ENCODE measurements at places on chromosomes 3 and 15.

- DNase-seq, result no peak
Observed at GRCh38 chr3:145522893-145523651, 637.9 kb downstream of the PLOD2 start.

GRCh38 chr3:186241910-186242821, 119.9 kb downstream of the DGKG start:
- DNase-seq, result peak; percentile 45

DNA sequence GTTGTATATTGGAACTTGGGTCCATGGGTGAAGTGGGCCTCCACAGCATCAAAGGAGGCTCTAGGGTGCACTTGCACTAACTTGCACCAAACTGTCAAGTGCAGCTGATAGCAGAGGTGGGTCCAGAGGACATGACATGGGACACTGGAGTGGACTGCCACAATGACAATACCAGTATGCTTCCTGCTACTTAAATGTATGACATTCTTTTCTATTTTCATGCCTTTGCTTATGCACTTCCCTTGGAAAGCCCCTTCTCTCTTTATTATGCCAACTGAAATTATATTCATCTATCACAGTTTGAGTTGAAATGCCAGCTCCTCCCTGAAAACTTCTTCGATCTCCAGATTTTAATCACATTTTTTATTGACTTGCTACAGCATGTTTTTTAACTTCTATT, 101.8 kb downstream of the CFAP20DC start:
- DNase-seq, result no peak

- DNase-seq, result no peak
Observed at GRCh38 chr15:89985111-89985510, 16.0 kb upstream of the ZNF710 start.

DNA sequence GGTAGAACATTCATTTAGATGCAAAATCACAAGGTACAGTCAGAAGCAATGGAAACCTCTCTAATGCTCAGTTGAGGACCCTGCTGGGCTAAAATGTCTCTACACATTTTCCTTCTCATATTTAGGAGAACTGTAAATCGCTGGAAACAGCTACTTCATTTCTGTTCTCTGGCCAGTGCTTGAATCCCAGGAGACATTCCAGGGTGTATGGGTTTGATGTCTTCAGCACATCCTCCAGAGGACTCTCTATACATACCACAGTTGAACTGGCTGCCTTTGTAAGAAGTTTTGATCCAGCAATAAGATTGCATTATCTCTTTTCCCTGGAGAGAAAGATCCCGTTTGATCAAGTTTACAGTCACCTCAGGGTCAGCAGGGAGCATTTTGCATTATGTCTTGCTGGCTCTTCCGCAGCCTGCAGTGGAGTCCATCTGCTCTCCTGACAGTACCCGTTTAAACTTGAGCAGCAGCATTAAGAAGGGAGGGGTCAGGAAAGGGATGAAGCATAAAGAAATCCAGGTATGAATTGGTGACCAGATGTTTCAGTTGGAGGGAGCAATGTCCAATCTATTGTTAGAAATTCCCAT, 676.0 kb downstream of the EPHA3 start:
- DNase-seq, result no peak

- DNase-seq, result no peak
Observed at GRCh38 chr3:147387885-147388699, 18.3 kb downstream of the ZIC4 start.

DNA sequence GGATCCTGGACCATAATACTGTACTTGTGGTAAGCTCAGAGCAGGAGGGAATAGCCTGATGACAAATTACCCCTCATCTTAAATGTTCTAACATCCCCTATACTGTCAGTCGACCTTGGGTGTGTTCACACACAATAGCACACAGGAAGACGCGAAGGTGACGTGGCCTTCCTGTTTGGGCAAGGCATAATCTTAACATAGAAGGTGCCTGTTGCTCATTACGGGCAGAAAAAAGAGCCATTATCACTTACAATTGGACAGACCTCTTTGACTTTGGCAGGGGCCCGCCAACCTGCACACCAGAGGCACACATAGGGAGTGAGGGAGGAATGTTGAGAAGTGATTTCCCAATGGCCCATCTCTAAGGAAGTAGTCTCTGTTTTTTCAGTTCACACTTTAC, 144.2 kb downstream of the ANO10 start:
- no peak for DNase-seq

DNA sequence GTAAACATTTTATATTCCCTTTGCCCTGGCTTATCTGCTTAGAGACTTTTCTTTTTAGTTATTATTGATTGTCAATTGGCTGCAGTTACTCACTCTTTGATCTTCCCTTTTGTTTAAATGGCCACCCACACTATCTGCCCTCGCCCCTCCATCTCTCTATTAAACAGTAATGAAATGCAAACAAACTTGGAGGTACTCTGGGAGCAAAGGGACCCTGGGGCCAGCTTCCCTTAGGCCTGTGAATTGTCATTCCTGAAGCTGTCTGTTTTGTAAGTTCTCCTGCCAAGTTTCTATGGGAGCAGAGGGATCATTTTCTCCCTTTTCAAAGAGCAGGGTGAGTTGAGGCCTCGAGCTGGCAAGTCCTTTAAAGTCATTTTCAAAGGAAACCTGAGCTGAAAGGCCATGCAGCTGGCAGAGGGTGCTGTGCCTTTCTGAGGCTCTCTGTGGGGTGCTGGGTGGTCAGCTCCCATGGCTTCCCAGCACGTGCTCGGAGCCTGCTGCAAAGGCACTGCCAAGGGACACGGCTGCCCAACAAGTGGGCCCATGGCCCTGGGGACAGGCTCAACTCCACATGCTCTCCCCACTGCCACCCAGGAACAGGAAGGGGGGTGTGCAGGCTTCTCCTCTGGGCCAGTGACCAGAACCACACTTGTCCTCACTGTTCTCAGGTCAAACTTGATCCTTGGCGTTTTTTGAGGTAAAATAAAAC, 17.4 kb upstream of the RTP2 start:
- DNase-seq, result peak; percentile 68

GRCh38 chr3:14933820-14934425, 13.5 kb upstream of the NR2C2 start:
- no peak for DNase-seq

- no peak for DNase-seq
Observed at GRCh38 chr3:181717549-181718171, 5.9 kb downstream of the SOX2 start.

- no peak for DNase-seq
Observed at GRCh38 chr3:131756405-131756804, 253.6 kb upstream of the MRPL3 start.

GRCh38 chr3:54003136-54003535, 111.5 kb upstream of the SELENOK start:
- no peak for DNase-seq

GRCh38 chr15:63382966-63383710, 1.5 kb upstream of the CA12 start:
- DNase-seq, result no peak

DNA sequence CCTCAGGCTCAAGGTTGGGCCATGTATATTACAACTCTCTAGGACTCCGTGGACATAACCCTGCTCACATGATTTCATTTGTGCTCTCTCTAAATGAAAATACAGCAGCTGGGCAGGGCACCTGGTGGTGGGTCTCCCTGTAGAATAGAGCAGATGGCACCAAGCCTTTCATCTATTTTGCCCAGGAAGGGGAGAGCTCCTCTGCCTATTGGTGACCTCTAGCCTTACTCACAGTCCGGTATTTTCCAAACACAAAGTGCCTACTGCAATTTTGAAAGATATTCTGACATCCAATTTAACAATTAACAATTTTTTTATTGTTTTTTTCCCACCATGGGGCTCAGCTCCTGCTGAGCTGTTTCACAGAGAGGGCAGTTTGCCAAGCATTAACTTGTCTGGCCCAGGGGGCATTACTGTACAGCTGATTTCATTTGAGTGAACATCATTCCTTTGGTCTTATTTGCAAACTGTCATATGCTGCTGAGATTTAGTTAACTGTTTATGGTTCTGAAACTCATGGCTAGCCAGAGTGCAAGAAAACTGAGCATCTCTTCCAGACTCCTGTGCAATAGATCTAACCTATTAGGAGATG, 474.0 kb downstream of the EPHB1 start:
- no peak for DNase-seq

DNA sequence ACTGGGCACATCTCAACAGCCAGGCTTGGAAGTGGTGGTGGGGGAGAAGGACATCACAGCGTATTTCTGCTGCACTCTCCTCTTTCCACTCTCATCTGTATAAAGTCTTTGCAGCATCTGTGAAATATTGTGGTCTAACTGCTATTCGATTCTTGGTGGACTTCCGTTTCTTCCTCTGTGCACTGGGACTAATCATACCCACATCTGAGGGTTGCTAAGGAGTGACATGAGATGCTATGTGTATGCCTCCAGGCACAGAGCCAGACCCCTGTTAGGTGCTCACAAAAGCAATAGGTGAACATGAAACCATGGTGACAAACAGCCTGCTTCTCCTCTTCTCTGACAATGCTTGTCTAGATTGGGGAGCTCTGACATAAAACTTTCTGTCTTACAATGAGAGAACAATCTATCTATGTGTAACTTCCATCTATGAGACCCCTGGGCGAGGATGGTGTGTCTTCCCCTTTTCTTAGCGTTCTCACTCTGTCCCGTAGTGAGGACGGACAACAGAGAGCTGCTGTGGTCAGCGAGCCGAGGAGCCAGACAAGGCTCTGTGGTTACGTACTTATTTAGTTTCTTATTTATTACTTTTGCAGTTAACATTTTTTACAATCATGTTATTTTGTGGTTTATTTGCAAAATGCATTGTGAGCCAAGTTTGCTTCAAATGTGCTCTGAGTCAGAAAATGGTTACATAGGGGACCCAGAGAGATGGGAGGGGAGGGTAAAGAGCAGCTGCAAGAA, 196.7 kb upstream of the TPRG1 start:
- no peak for DNase-seq

- DNase-seq, result no peak
Observed at GRCh38 chr3:59514865-59515482, 465.1 kb upstream of the CFAP20DC start.

DNA sequence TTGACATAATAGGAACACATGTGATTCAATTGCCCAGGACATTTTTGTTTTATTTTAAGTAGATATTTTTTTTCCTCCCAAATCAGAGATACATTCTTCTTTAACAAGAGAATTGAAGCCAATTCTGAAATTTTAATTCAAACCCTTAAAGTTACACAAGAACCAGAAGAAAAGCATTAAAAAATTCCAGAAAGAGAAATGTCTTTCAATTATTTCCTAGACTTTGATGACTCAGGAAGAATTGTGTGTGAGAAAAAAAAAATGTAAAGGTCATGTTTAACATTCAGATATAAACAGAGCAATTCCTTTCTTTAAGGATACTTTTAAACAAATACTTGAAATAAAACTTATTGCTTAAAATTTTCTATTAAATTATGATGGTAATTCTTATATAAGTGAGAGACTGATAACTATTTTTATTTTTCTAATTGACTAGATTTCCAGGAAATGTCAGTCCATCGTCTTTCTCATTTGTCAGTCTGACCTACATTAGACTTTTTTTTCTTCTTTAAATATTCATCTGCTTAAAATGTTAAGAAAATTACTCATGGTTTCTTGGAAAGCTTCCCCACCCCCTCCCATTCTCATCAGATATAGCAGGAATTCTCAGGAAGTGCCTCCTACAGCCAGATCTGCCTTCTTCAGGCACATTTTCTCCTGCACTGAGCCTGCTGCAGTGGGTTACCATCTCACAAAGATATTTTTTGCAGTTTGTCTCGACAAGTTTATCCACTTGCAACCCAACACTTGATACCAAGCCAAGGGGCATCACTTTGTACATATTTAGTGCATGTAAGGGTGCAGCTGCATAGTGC, 261.8 kb upstream of the CBLB start:
- DNase-seq, result no peak

- no peak for DNase-seq
Observed at GRCh38 chr3:131630097-131630496, 127.3 kb upstream of the MRPL3 start.

DNA sequence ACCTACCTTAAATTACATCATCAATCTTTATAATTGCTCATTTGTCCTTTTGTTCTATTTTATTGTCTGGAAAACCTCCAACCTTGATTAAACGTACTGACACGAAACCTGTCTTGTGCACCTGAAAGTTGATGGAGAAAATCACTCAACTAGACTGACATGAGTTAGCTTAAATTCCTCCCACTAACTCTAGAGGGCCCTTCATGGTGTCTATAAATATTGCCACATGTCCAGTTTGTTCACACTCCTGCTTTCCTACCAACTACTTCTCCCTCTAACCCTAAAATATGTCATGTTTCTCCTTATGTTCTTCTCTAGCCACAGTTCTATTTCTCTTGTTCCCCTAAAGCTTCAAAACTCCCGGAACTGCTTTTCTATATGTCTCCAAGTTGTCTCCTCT, 59.8 kb upstream of the SGO1 start:
- no peak for DNase-seq

GRCh38 chr3:146701246-146701645, 96.1 kb upstream of the PLSCR5 start:
- no peak for DNase-seq

GRCh38 chr3:59876533-59877062, 826.8 kb upstream of the CFAP20DC start:
- DNase-seq, result no peak

GRCh38 chr3:111998636-111999483, at the start of gene TAGLN3:
TSS of gene TAGLN3 (plus strand) at chr3:111998922. CDS start at chr3:111999423, 501 bp downstream.
- peak; percentile 37 for DNase-seq

- DNase-seq, result no peak
Observed at GRCh38 chr3:61617041-61617440, 55.7 kb downstream of the PTPRG start.

GRCh38 chr3:171393032-171393744, 67.0 kb downstream of the TNIK start:
- DNase-seq, result no peak

DNA sequence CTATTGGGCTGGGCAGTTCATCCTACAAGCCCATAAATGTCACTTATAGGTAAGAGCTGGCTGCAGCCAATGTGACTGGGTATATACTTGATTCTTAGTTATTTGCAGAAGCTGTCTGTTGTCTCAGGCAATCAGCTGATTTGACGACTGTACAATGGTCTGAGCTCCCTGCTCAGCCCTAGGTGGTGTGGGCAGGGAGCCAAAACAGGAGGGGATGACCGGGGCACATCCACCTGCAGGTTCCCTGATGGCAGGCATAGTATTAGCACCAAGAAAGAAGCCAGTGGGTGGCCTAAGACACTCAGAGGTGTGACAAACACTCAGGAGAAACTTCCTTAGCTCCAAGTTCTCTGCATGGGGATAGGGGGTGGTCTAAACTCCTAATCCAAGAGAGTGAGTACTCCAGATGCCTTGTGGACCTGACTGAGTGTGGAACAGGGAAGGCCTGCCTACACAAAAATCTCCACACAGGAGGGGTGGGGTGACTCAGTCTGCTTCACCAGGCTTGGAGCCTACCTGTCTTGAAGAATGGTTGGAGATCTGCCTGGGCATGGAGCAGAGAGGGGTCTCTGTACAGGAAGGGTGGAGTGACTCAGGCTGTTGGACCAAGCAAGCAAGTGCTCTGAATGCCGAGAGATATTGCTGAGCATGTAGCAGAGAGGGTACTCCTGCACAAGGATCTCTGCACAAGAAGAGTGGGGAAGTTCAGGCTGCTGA, 690.4 kb upstream of the NAALADL2 start:
- DNase-seq, result no peak

GRCh38 chr3:134900482-134900881, 105.4 kb downstream of the EPHB1 start:
- DNase-seq, result no peak

- no peak for DNase-seq
Observed at GRCh38 chr15:45637552-45638033, 2.8 kb downstream of the SQOR start.

GRCh38 chr3:133733226-133733625, 13.0 kb upstream of the TF start:
- no peak for DNase-seq

All from substantia nigra (tissue), 51 donors.